Lung (tissue), 17 donors: ENCODE measurements at places on chromosomes 11 and 22. TPM values are rescaled to one million over a fixed set of nuclear protein-coding genes. Genes with fewer than 3 reads are reported as not detected.

TREH gene
- not detected for total RNA-seq

DNA sequence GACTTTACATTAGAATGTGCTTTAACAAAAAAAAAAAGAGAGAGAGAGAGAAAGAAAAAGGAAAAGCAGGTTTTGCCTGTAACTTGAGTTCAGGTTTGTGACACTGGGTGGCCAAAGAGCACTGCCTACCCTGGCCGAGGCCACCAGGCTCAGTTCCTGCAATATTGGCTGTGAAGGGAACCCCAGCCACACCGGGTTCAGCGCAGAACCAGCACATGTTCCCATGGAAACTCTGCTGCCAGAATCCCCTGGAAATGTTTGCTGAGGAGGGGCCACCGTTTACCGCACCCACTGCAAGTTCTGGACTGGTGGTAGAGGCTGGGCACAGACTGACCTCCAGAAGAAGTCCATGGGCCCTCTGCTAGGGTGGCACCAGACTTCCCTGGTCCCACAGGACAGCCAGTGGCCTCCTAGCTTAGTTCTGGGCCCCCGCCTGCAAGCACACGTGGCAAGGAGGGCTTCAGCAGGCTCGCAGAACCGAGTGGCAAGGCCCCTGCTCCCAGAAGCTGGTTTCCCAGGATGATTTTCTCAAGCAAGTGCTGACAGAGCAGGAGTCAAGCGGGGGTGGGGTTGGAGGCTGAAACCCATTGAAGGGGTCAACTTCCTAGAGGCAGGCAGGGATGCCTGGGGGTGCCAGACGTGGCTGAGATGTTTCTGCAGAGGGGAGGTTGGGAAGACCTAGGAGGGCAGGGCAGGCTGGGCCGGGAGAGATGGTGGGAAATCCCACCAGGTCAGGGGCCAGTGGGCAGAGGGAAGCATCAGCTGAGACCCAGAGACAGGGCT, 51.2 kb downstream of the NFAM1 start:
- no peak for DNase-seq

DNA sequence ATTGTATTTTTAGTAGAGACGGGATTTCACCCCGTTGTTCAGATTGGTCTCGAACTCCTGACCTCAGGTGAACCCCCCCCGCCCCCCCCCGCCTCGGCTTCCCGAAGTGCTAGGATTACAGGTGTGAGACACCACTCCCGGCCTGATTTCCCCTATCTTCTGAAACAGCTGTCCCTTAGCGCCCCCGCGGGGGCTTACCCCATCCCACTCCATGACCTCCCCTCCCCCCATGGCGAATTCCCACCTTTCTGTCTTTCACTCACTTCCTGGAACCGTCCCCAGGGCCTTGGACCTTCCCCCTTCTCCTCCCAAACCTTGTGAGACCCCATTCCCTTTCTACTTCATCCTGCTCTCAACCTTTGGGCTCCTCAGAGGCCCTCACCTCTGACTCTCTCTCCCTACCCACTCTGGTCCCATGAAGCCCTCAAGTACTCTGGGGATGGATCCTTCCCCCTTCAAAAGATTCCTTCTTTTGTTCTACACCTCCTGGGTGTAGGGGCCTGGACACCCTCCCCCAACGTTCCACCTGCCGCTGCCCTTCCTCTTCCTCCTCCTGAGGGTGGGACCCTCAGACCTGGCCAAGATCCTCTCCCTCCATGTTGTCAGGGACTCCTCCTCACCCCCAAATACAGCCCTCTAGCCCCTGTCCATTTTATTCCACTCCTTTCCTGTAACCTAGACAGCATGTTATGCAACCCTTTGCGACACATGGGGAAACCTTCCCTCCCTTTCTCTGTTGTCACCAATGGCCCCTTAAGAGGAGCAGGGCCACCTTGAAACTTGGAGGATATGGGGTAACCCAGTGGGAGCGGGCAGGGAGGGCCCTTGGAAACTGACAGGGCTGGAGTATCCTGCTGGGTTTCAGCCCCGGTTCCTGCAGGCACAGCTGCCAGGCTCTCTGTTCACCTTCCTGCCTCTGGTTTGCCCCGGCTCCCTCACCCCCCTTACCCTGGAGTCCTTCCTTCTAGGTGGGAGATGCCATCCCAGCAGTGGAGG, 1.1 kb downstream of the PRDX5 start:
- no peak for DNase-seq

GRCh38 chr11:119320776-119321524, 4.0 kb upstream of the MCAM start:
- DNase-seq = peak; percentile 79

DNA sequence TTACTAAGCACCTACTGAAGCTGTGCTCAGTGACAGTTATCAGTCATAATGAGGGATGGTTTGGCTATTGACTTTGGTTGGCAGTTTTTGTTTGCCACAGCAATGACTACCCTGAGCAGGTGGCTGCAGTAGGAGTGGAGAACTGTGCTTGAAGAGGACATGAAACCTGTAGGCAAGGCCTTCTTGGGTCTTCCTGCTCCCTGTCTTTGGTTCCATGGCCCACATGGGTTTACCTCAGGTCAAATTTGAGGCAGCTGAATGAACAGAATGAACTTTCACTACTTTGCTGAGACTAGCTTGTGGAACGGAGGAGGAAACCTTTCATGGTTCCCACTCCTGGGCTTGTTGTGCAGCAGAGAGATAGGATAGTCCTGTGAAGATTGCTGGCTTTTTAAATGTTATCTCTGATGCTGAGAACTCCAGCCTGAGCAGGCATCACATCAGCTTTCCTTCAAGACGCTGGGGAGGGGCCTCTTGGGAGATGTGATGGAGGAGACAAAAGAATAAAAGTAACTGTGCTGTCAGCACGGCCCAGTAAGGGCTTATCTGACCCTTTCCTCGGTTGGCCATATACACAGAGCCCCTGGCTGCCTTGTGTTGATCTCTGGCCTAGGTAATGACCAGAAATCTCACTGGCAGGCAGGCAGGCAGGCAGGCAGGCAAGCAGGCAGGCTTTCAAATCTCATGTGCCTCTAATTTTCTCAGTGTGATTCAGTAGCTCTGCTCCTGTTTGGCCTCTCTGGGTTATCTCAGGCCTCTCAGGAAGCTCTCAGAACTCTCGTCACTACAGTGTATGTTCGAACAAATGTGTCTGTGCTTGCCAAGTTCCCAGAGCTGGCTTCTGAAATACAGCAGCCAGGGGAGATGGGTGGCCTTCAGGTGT, 12.0 kb downstream of the STIM1 start:
- DNase-seq = peak; percentile 28

DNA sequence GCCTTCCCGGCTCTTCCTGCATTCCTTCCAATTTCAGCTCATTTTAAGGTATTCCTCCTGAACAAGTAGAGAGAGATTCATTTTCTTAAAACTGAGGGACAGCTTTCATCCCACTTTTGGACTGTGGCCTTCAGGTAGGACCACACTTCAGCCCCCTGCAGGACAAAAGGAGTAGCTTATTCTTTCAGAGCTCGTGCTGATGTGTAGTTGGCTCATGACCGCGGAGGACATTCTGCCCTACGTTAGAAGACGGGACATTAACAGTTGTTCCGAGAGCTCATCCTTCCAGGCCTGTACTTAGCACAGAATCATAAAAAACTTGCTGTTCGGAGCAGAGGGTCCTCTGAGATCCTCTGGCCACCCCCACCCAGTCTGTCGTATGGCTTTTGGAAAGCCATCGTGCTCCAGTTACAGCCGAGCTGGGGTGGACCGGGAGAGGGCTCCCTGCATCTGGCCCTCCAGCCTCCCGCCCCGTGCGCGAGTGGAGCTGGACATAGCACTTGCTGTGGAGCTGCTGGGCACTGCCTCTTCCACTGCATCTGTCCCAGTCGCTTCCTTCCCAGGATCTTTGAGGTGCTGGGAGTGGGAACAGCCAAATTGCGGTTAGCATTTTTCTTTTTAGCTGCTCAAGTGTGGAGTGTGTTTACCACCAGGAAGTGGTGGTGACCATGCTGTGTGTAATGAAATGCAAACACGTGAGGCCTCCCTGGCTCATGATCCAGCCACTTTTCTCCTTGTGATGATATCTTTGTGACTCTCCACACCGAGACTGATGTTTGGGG, 250.3 kb downstream of the TBC1D22A start:
- no peak for DNase-seq

DNA sequence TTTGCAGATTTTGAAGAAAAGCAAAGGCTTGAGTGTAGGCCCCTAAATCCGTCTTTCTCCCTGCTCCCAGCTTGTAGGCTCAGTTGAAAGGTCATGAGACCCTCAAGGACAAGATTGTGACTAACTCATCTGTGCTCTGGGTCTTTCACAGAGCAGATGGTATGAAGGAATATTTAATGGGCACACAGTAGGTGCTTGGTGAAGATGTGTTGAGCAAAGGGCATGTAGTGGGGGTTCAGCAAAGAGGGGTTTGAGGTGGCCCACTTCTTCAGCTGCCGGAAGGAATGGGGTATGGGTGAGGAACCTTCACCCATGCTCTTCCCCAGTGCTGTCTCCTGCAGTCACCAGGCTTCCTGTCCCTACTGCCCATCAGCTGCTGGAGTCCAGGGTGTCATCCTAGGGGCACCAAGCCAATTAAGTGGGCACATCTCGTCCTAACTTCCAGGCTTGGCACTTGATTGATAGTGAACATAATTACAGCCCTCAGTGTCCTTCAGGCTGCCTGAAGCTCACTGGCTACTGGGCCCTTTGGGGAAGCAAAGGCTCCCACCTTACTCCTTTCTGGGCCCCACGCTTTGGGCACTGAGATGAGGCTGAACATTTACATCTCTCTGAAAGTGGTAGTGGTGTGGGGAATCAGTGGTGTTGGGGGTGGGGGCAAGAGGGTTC, 15.0 kb downstream of the DGAT2 start:
- DNase-seq = no peak

DNA sequence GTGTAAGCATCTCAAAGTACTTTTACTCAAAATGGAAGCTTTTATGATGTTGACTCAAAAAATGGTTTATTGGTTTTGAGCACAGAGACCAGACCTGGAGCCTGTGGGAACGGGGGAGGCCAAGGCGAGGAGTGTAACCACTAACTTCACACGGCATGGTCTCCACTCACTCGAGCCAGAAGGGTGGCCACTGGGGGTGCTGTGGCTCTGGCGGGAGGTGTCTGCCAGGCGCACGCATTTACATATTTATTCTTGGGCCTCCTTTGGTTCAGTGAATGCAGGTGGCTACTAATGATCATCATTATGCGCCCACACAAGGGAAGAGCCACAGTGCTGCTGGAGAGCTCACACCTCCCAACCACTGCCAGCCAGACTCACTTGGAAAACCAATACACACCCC, 64.6 kb downstream of the FLRT1 start:
- no peak for DNase-seq

- DNase-seq = no peak
These were observed 12.1 kb upstream of the MOGAT2 start for GRCh38 chr11:75705541-75705940.

DNA sequence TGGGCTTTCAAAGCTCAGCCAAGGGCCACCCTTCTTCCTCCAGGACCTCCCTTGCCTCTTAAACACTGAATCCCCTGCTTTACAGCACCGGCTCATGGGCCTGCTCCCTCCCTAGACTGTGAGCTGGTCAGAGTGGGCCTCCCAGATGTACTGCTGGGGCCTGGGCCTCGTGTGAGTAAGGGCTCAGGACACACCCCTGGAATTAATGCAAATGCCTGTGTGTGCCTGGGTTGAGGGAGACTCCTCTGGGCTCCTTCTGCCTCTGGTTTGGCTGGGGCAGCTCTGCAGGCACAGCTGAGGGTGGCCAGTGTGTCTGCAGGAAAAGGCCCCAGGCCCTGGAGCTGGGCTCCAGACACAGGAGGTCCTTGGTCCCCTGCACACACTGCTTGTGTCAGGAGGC, 24.2 kb downstream of the ALX4 start:
- DNase-seq = no peak

GRCh38 chr11:65132988-65133700, 1.2 kb downstream of the SYVN1 start:
- no peak for DNase-seq

DNA sequence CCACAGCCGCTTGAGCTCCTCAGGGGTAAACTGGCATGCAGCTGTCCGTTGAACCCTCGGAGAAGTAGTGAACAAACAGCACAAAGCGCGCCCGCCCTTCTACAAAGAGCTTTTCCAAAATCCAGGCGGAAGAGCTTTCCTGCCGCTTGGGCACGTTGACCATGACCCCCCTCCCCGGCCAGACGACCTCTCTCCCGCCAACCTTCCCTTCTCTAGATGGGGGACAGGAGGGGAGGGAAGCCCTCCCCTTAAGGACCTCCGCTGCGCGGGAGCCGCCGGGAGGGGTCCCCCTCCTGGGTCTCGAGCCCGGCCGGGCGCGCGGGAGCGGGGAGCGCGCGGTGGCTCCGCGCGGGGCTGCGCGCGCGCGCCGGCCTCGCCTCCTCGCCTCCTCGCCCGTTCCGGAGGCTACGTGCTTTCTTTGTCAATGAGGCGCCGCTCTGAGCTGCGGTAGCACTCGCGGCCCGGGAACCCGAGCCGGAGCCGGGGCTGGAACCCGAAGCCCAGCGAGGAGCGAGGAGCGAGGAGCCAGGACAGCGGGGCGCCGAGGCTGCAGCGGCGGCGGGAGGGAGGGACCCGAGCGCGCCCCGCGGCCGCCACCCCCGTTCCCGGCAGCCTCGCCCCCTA, 118.6 kb downstream of the HIPK3 start:
- DNase-seq = peak; percentile 63

DNA sequence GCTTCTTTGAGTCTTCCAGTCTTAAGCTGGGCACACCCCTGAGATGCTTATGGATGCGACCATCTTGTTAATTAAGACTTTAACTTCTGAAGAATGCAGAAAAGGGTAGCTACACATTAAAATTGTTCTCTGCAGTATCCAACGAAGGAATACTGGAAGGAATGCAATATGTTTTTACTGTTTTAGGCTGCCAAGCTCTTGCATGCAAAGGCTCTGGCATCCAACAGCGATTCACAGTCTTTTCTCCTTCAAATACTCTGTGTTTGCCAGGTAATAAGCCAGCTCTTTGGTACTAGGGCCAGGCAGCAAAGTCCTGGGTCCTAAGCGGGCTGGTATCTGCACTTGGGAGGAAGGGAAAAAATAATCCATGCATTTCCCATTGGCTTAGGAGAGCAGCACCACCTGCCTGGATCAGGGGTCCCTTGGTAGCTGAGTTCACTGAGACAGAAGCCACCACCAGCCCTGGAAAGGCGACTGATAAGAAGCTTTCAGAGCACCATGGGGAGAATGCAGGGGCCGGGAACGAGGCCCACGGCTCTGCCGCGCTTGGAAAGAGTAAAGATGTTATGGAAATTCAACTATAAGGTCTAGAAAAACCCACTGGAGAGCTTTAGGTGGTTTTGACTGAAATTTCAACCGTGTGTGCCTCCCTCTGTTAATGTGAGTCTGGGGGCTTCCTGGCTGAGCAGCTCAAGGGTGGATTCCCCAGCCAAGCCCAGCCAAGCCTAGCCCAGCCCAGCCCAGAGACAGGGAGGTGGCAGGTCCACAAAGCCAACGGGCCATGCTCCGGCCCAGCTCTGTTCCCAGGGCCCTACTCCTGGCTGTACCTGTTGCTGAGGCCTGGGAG, 67.0 kb upstream of the CCND1 start:
- no peak for DNase-seq

- DNase-seq = no peak
These were observed 16.7 kb downstream of the CSRP3 start for GRCh38 chr11:19185036-19185435.

GRCh38 chr11:132037956-132038355, 667.5 kb downstream of the NTM start:
- DNase-seq = no peak
